Stimulated activated CD4-positive, alpha-beta T cell treated with anti-CD3 and anti-CD28 coated beads, Interleukin-4, amount 100 ng/mL, for 24 hours (primary cell): ENCODE measurements at places on chromosomes 4 and X.
A peak's percentile ranks its signal among the peaks of the same experiment; 100 is the strongest.

DNA sequence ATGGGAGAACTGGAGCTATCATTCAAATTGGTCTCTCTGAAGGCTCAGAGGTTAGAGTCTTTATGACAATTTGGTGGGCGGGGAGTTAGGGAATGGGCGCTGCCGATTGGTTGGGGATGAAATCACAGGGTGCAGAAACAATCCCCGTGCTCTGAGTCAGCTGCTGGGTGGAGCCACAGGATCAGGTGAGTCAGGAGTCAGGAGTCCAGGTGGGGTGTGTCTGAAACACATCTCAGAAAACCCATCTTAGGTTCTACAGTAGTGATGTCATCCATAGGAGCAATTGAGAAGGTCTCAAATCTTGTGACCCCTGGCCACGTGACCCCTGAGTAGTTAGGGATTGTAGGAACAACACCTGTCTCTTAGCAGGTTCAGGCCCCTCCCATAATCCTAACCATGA is 41.6 kb upstream of the TLR3 start:
- no peak for DNase-seq

- DNase-seq = peak; percentile 66
These were observed 51.3 kb upstream of the NFKB1 start for GRCh38 chr4:102449751-102450352.

DNA sequence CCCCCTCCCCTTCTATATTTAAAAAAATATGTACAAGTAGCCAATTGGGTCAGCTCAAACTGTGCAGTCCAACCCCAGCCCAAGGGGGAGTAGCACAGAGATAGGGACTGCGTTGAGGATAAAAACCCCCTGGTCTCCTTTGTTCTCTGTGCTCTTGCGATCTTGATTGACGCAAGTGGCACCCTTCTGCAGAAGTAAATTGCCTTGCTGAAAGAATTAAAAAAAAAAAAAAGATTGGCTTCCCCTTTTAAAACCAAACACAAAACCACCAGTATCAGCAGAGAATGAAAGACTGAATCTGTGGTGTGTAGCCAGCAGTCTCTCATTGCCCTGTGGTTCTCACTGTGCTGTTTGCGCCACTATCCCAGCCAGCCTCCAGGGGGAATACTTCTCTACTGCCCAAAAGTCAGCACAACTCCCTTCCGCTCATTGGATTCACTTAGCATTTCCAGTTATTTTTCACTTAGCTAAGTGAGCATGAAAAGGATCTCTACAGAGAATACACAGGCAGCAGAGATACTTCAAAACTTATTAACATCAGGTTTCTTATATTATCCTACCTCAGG is 29.7 kb downstream of the MANBA start:
- no peak for DNase-seq

DNA sequence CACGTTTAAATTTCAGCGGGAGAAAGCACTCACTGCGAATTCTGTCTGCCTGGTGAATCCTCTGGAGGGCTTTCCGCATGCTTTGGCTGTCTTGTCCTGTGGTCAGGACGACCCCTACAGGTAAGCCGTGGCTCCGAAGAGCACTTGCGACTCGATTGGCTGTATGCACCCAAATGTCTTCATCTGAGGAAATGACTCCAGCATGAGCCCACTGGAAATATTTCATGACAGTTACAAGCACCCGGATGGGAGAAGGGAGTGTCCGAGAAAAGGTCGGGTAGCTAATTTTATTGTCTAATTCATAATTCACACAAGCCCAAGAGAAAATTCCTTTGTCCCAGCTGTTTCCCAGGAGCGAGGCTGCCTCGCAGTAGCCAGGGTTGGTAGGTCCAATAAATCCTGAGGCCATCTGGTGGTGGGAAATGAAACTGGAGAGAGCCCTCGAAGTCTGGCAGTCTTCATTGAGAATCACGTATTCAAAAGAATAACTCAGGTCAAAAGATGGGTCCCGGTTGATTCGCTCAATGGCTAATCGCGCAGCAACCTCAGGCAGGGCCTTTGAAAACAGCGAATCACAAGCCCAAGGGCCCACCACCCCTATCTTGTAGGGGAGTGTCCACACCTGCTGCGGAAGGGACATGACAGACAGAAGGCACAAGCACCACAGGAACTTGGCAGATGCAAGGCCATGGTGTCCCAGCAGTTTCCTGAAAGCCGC is 6.6 kb downstream of the GUCY2F start:
- DNase-seq = no peak

DNA sequence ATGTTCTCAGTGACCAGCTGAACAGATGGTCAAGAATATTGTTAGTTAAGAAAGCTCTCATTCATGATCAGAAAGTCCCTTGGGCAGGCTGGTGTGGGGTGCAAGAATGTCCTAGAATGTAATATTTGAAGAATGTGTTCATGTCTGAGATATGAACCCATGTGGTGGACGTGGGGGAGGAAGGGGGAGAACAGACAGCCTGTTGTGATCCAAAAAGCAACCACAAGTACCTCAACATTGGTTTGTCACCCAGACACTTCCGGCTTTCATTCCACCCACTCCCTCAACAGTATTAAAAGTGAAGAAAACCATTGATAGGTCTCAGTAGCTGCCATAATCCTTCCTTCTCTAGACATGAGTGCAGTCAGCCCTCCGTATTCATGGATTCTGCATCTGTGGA is 82.2 kb downstream of the MAML3 start:
- peak; percentile 77 for DNase-seq

DNA sequence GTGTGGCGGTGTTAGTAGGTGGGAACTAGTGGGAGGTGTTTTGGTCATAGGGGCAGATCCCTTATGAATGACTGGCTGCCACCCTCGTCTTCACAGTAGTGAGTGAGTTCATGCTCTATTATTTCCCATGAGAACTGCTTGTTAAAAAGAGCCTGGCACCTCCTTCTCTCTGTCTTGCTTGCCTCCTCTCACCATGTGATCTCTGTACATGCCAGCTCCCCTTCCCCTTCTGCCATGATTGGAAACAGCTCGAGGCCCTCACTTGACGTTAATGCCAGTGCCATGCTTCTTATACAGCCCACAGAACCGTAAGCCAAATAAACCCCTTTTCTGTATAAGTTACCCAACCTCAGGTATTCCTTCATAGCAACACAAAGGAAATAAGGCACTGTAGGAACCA is 21.7 kb downstream of the PNMA6F start:
- DNase-seq = no peak

GRCh38 chr4:183533698-183534097 is 28.8 kb downstream of the ING2 start:
- DNase-seq = no peak

DNA sequence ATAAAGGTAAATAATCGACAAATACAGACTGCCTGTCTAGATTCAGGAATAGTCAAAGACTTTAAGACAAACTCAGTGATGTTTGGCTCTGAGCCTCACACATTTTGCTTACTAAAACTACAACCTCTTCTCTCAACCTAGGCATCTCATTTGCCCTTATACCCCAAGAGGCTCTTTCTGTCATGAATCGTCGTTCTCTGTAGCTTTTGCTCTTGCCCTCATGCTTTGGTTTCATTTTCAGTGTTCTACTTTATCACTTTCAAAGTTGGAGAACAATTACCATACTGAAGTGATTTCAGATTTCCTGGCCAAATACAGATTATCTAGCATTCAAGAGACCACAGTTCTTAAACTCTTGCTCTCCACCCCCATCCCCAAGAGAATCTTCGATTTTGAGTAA is 114.1 kb upstream of the RAP2C start:
- no peak for DNase-seq

GRCh38 chr4:165711436-165711835 is 161.6 kb upstream of the TLL1 start:
- no peak for DNase-seq
